ENCODE measurements at places on chromosomes 4 and X. TPM values are rescaled to one million over a fixed set of nuclear protein-coding genes. Genes with fewer than 3 reads are reported as not detected.

UGT2B10 gene
- not detected for total RNA-seq

PRR32 gene
- not detected for total RNA-seq

NBDY gene
- total RNA-seq, result 20.5 TPM

SPANXD gene
- total RNA-seq, result not detected

FHIP1A gene
- total RNA-seq, result not detected

XAGE1A gene
- total RNA-seq, result not detected

EOLA1 gene
- 11.6 TPM for total RNA-seq

N4BP2 gene
- 20.7 TPM for total RNA-seq

SPANXA2 gene
- not detected for total RNA-seq

PGAM4 gene
- total RNA-seq, result not detected

SRPX2 gene
- total RNA-seq, result not detected

DNA sequence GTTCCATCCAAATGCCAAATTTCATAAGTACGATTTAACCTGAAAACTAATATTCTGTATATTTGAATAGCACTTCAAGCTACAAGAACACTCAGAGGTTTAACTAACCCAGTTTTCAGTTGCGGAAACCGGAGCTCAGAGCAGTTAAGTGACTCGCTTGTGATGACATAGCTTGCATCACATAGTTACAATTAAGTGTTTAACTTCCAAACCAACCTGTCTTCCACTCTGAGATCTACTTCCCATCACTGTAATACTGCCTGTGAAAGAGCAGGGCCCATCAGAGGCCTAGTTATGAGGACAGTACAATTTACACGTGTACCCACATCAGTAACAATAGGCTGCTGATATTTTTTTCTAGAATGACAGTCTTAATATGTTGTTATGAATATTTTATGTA lies 120.3 kb downstream of the MAD2L1 start:
- H3K4me3 ChIP-seq, result no peak overlapping the region
- H3K27ac ChIP-seq, result no peak overlapping the region
- no peaks in the 10 kb centered on the region for H3K27me3 ChIP-seq
- H3K36me3 ChIP-seq, result no peaks in the 10 kb centered on the region
- no peaks in the 10 kb centered on the region for H3K4me1 ChIP-seq

DNA sequence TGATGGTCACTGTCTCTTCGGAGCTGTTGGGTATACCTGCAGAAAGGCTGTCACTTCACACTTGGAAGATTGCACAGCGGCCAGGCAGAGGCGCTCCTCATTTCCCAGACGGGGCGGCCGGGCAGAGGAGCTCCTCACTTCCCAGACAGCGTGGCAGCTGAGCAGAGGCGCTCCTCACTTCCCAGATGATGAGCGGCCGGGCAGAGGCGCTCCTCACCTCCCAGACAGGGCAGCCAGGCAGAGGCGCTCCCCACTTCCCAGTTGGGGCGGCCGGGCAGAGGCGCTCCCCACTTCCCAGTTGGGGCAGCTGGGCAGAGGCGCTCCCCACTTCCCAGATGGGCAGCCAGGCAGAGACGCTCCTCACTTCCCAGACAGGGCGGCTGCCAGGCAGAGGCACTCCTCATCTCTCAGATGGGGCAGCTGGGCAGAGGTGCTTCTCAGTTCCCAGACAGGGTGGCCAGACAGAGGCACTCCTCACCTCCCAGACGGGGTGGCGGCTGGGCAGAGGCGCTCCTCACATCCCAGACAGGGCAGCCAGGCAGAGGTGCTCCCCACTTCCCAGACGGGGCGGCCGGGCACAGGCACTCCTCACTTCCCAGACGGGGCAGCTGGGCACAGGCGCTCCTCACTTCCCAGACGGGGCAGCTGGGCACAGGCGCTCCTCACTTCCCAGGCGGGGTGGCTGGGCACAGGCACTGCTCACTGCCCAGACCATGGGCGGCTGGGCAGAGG lies 18.8 kb downstream of the PABPC1L2B start:
- H3K4me3 ChIP-seq, result no peak overlapping the region
- H3K36me3 ChIP-seq, result no peaks in the 10 kb centered on the region
- no peaks in the 10 kb centered on the region for H3K27me3 ChIP-seq
- no peaks in the 10 kb centered on the region for H3K4me1 ChIP-seq

DNA sequence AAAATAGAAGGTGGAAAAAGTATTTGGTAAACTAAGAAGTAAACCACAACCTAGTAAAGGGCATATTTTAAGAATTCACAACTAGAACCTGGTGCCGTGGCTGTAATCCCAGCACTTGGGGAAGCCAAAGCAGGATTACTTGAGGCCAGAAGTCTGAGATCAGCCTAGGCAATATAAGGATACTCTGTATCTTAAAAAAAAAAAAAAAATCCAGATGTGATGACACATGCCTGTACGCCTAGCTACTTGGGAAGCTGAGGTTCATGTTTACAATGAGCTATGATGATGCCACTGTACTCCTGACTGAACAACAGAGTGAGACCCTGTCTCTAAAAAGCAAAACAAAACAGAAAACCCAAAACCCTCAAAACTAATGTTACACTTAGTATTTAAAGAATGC lies 294.9 kb upstream of the ZCCHC13 start:
- no peak overlapping the region for H3K4me3 ChIP-seq
- H3K27ac ChIP-seq, result no peak overlapping the region
- H3K4me1 ChIP-seq, result no peaks in the 10 kb centered on the region
- H3K27me3 ChIP-seq, result no peaks in the 10 kb centered on the region
- DNase-seq, result no peak
- H3K36me3 ChIP-seq, result peaks cover 6% of the 10 kb centered on the region

DNA sequence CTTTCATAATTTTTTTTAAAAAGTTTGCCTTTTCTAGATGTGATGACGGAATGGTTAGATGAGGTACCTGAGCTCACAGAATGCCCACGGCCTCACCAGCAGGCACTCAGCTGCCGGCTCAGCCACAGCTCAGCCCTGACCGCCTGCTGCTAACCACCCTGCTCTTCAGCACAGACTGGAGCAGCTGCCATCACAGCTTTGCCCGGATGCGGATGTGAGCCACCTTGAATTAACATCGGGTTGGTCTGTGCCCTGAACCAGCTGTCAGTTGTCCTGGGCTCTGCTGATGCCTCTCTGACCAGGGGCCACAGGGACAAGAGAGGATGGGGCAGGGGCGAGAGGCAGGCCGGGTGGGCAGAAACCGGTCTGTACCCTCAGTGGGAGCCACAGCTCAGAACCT lies 93.3 kb downstream of the HMX1 start:
- H3K4me1 ChIP-seq, result no peaks in the 10 kb centered on the region
- H3K27me3 ChIP-seq, result no peaks in the 10 kb centered on the region
- no peak for DNase-seq
- H3K27ac ChIP-seq, result no peak overlapping the region

DNA sequence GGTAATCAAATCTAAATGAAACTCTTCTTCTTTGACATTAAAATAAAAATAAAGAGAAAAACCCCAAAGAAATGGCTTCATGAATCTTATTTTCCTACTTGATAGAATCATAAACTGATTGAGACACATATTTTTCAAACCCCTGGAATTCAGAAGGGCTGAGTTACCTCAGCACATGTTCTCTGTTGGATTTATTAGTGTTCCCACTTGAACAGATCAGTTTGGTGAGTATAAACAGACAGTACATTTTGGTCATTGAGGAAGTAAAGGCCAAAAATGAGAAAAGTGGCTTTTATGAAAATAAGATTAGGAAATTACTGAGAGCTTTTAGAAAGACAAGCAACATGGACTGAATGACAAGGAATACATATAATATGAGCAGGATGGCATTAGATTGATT lies 620.4 kb downstream of the ANKRD50 start:
- no peak overlapping the region for H3K27ac ChIP-seq
- no peak for DNase-seq
- H3K4me3 ChIP-seq, result no peak overlapping the region
- H3K27me3 ChIP-seq, result no peaks in the 10 kb centered on the region
- H3K36me3 ChIP-seq, result no peaks in the 10 kb centered on the region

GRCh38 chr4:137421796-137422195 lies 110.5 kb downstream of the PCDH18 start:
- H3K4me3 ChIP-seq, result no peak overlapping the region
- H3K36me3 ChIP-seq, result no peaks in the 10 kb centered on the region
- no peak for DNase-seq
- no peaks in the 10 kb centered on the region for H3K4me1 ChIP-seq

DNA sequence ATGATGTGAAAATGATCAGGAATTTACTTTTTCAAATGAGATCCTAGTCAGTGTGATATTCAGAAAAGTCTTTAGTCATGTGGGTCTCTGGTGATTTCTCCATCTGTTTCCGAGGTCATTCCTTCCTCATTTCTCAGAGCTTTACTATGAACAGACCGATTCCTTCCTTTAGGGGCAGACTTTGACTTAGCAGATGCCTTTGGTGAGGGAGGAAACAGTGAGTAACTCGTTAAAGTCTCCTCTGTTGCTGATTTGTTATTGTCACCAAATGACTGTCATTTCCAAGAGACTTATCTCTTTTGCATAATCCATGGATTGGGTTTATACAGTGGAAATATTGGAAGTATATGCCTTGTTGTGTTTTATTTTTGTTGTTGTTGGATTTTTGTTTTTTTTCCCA lies 76.2 kb upstream of the CD99 start:
- H3K27me3 ChIP-seq, result no peaks in the 10 kb centered on the region
- peaks cover 44% of the 10 kb centered on the region for H3K36me3 ChIP-seq
- DNase-seq, result peak; percentile 34
- H3K4me3 ChIP-seq, result no peak overlapping the region

DNA sequence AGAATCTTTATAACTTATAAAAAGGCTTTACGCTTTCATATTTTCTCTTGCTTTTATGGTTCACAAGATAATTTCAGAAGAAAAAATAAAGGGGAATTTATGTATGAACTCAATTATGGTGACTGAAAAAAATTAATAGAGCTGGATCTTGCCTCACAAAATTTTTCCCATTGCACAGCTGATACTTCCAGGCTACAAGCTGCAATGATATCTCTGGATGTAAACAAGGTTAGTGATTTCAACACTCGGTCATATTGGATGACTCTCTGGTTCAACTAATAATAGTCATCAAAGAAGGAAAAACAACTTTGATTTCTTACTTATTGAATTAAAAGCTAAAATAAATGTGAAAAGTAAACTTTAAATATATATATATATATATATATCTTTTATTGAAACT lies 868.0 kb downstream of the FAT4 start:
- DNase-seq, result no peak
- no peaks in the 10 kb centered on the region for H3K27me3 ChIP-seq
- H3K27ac ChIP-seq, result no peak overlapping the region
- no peak overlapping the region for H3K4me3 ChIP-seq

DNA sequence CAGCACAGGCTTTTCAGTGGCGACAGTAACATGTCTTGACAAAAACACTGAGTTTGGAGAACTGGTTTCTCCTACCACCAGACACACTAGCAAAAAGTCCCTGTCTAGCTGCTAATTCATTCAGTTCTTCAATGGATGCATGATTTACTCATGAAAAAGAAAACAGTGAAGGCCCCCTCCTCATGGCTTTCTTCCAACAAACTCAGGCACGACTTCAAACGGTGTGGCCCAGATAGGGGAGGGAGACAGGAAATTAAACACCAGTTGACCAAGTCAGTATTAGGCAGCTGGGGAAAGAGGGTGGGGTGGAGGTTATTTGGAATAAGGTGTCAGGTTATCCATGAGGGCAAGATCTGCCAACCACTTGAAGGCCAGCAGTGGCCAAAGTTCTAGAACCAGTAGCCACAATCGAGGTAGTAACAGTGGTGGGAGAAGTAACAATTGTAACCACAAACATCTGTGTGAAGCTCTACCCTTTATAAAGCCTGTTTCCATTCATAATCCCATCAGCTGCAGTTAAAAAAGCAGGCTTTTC lies 60.2 kb downstream of the SEPSECS start:
- H3K4me1 ChIP-seq, result peaks cover 5% of the 10 kb centered on the region
- no peak for DNase-seq
- H3K27me3 ChIP-seq, result no peaks in the 10 kb centered on the region

GRCh38 chr4:3225071-3225850 lies 23.7 kb upstream of the MSANTD1 start:
- H3K36me3 ChIP-seq, result peaks cover 20% of the 10 kb centered on the region
- H3K4me1 ChIP-seq, result no peaks in the 10 kb centered on the region
- no peak overlapping the region for H3K27ac ChIP-seq

GRCh38 chrX:13827298-13828090 lies 10.6 kb upstream of the GPM6B start:
- no peak overlapping the region for H3K27ac ChIP-seq
- peaks cover 10% of the 10 kb centered on the region for H3K4me1 ChIP-seq

DNA sequence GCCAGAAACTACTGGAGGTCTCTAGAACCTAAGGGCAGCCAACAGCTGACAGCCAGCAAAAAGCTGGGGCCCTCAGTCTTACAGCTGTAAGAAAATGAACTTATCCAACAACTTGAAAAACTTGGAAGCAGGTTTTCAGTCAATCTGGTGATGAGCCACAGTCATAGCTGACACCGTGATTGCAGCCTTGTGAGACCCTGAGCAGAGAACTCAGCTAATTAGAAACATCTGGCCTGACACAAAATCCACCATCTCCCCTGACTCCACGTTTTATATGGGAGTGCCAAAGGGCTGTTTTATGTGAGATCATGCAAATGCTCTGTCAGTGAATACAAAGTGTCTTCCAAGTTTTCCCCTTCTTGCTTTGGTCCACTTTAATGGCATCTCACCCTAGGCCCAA lies 198.8 kb upstream of the DCAF8L1 start:
- no peak overlapping the region for H3K27ac ChIP-seq
- no peaks in the 10 kb centered on the region for H3K36me3 ChIP-seq
- H3K4me1 ChIP-seq, result no peaks in the 10 kb centered on the region
- no peaks in the 10 kb centered on the region for H3K27me3 ChIP-seq
- H3K4me3 ChIP-seq, result no peak overlapping the region

DNA sequence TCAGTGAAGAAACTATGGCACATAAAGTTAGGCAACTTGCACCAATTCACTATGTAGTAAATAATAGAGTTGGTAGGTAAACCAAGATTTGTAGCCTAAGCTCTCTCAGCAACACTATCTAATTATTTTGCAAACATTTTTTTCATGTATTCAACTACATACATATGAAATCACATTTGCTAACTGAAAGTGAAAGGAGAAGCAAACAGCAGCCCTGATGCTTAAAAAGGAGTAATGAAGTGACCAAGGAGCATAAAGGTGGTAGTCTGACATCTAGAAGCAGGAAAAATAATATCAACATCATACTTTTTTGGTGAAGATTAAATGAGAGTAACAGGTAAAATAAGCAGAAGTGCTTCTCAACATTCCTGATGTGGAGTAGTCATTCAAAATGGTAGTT lies 603.7 kb downstream of the GRXCR1 start:
- H3K27ac ChIP-seq, result no peak overlapping the region
- no peaks in the 10 kb centered on the region for H3K4me1 ChIP-seq
- no peaks in the 10 kb centered on the region for H3K36me3 ChIP-seq
- no peak overlapping the region for H3K4me3 ChIP-seq

GRCh38 chrX:46575991-46576392 lies 2.4 kb downstream of the CHST7 start:
- H3K4me3 ChIP-seq, result no peak overlapping the region
- no peaks in the 10 kb centered on the region for H3K36me3 ChIP-seq
- no peak overlapping the region for H3K27ac ChIP-seq
- H3K4me1 ChIP-seq, result peaks cover 25% of the 10 kb centered on the region
- DNase-seq, result no peak
- no peaks in the 10 kb centered on the region for H3K27me3 ChIP-seq

- H3K36me3 ChIP-seq, result no peaks in the 10 kb centered on the region
- H3K4me3 ChIP-seq, result no peak overlapping the region
- H3K4me1 ChIP-seq, result no peaks in the 10 kb centered on the region
- no peaks in the 10 kb centered on the region for H3K27me3 ChIP-seq
These were observed 330.0 kb downstream of the TLL1 start for GRCh38 chr4:166202991-166203390.
